ENCODE measurements at places on chromosomes 4 and X.

- no peak for DNase-seq
These were observed 38.3 kb upstream of the SPINK2 start for GRCh38 chr4:56859841-56860240.

- DNase-seq: no peak
These were observed 20.9 kb upstream of the SOD3 start for GRCh38 chr4:24774452-24774851.

- no peak for DNase-seq
These were observed 6.8 kb downstream of the NKX6-1 start for GRCh38 chr4:84492290-84492689.

GRCh38 chrX:13364230-13364857, 44.5 kb upstream of the ATXN3L start:
- DNase-seq: no peak

DNA sequence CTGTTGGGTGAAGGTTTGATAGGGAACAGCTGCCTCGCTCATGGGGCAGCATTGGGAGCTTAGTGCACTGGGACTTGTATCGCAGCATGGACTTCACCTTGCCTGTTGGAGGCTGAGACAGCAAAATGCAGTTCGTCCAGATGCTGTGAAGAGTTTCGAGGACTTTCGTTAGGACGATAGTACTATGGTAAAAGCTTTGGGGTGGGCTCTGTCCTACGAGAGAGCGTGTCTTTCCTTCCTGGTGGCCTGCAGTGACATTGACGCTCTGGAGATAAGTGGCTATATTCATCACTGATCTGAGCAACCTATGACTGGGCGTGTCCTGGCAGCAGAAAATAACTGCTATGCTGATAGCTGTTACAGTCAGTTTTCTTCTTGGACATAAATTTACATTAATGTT, 44.8 kb downstream of the ARHGAP10 start:
- no peak for DNase-seq

DNA sequence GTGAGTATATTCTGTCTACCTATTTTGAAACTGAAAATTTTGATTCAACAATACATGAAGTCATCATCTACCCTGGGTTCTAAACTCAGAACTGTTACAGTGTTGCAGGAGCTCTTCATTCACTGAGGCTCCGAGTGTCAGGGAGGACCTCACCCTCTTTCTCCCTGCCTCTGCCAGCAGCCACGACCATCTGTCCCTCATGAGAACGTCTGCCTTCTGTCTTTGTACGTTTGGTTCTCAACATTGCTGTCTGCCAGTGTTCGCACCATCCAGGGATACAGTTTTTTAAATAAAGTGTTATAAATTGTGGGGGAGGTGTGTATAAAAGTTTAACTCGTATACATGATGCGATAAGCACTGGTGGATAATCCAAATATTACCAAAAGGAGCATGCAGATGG, 55.5 kb downstream of the TRAPPC11 start:
- DNase-seq: no peak

DNA sequence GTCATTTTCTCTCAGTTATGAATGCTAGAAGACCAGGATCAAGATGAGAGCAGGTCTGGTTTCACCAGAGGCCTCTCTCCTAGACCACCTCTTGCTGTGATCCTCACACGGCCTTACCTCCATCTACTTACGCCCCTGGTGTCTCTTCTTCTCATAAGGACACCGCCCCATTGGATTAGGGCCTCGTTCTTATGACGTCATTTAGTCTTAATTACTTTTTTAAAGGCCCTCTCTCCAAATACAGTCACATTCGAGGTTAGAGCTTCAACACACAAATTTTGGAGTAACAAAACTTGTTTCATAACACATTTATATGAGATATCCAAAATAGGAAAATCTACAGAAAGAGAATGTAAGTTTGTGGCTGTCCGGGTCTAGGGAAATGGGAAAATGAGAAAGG, 391.0 kb upstream of the PITX2 start:
- no peak for DNase-seq
